ENCODE measurements at places on chromosomes 4 and X. TPM values are rescaled to one million over a fixed set of nuclear protein-coding genes. Genes with fewer than 3 reads are reported as not detected.

- H3K27me3 ChIP-seq = no peaks in the 10 kb centered on the region
- no peaks in the 10 kb centered on the region for H3K4me1 ChIP-seq
- no peak overlapping the region for H3K4me3 ChIP-seq
- DNase-seq = no peak
Observed at GRCh38 chr4:43778187-43778915, 670.3 kb downstream of the KCTD8 start.

- H3K36me3 ChIP-seq = no peaks in the 10 kb centered on the region
- no peaks in the 10 kb centered on the region for H3K4me1 ChIP-seq
- no peak overlapping the region for H3K4me3 ChIP-seq
- H3K27ac ChIP-seq = no peak overlapping the region
- DNase-seq = no peak
Observed at GRCh38 chrX:71320126-71320525, 18.6 kb downstream of the ITGB1BP2 start.

- peak; percentile 60 for DNase-seq
- H3K4me1 ChIP-seq = peaks cover 27% of the 10 kb centered on the region
- no peaks in the 10 kb centered on the region for H3K36me3 ChIP-seq
- no peak overlapping the region for H3K4me3 ChIP-seq
Observed at GRCh38 chr4:83231620-83232076, 53.0 kb downstream of the COQ2 start.

DNA sequence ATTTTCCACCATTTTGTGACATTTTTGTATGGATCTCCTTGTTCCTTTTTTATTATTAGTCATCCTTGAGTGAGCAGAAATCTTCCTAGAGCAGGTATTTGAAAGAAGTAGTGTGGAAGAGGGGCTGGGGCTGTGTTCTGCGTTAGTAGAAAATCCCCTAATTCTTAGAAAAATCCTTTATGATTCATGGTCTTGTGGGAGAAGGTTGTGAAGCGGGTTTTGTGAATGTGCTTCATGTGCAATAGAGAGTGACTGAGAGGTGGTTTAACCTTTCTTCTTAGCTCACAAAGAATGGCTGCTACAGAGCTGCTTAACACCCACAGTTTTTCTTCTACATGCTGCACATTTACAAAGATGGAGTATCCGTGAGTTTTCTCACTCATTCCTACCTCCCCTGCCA is 220.5 kb downstream of the IDS start:
- H3K4me1 ChIP-seq = no peaks in the 10 kb centered on the region
- DNase-seq = no peak
- no peak overlapping the region for H3K27ac ChIP-seq
- H3K27me3 ChIP-seq = no peaks in the 10 kb centered on the region
- H3K4me3 ChIP-seq = no peak overlapping the region
- no peaks in the 10 kb centered on the region for H3K36me3 ChIP-seq

GRCh38 chrX:40987413-40987812 is 97.8 kb upstream of the USP9X start:
- H3K36me3 ChIP-seq = no peaks in the 10 kb centered on the region
- H3K27me3 ChIP-seq = no peaks in the 10 kb centered on the region
- H3K4me1 ChIP-seq = no peaks in the 10 kb centered on the region
- no peak overlapping the region for H3K27ac ChIP-seq
- DNase-seq = no peak
- no peak overlapping the region for H3K4me3 ChIP-seq

The TKTL2 gene
- not detected for total RNA-seq

The FRG2 gene
- not detected for total RNA-seq
